ENCODE measurements at places on chromosomes 7 and 10.

GRCh38 chr7:41336455-41336952 lies 366.4 kb downstream of the INHBA start:
- DNase-seq: no peak

DNA sequence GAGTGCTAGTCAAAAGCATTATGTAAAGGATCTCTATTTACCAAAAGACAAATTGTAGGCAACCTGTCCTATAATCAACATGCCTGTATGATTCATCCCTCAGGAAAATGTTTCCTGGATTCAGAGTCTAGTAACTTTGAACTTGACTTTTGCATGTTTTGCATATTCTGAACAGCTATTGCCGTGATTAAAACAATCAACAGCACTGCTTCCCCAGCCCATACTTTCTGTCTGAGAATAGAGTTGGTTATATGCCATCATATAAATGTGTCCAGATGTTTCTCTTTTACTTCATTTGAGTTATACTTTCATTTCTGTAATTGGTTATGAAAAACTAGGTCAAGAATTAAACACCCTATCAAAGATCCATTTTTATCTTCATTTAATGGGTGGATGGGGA lies 83.5 kb downstream of the ZMYND11 start:
- no peak for DNase-seq

- no peak for DNase-seq
These were observed 20.2 kb downstream of the PLPP4 start for GRCh38 chr10:120477021-120477742.

DNA sequence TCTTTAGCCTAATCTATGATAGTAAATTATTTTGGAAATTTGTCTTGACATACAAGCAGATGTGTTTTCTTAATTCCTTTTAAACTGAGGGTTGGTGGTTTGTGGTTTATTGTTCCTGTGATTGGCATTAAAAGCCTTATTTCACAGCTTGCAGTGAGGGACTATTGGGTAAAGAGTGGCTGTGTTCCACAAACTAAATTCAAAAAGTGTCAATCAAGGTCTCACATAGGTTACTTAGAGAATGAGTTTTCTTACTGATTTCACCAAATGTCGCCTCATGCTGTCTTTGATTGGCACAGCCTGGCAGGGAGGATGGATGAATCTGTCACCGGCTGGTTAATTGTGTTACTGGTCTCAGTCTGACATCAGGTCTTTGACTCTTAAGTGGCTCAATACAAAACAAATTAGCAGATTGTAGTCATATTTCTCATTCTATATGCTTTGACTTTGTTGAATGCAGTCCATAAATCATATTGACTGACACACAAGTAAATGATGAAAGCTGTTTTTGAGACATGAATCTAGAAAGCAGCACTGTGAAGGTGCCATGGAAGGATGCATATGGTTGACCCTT lies 66.8 kb upstream of the CYP26C1 start:
- DNase-seq: no peak

GRCh38 chr10:43135656-43136055 lies 2.6 kb upstream of the CSGALNACT2 start:
- DNase-seq: no peak

- DNase-seq: no peak
These were observed 35.9 kb upstream of the AP5Z1 start for GRCh38 chr7:4739528-4739992.

DNA sequence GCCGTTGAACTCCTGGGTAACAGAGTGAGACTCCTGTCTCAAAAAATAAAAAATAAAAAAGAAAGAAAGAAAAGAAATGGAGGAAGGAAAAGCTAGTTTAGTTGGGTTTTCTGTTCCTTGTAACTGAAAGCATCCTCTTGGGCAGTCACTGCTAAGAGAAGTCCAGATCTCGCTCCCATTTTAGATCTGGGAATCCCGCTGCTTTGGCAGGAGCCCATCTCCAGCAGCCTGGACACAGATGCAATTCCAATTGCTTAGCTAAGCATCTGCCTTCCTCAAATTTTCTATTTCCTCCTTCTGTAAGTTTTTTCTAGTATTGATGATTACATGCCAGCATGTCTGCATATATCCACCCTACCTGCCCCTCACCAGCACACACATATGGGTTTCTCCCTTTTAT lies 54.1 kb downstream of the DENND2A start:
- DNase-seq: no peak

DNA sequence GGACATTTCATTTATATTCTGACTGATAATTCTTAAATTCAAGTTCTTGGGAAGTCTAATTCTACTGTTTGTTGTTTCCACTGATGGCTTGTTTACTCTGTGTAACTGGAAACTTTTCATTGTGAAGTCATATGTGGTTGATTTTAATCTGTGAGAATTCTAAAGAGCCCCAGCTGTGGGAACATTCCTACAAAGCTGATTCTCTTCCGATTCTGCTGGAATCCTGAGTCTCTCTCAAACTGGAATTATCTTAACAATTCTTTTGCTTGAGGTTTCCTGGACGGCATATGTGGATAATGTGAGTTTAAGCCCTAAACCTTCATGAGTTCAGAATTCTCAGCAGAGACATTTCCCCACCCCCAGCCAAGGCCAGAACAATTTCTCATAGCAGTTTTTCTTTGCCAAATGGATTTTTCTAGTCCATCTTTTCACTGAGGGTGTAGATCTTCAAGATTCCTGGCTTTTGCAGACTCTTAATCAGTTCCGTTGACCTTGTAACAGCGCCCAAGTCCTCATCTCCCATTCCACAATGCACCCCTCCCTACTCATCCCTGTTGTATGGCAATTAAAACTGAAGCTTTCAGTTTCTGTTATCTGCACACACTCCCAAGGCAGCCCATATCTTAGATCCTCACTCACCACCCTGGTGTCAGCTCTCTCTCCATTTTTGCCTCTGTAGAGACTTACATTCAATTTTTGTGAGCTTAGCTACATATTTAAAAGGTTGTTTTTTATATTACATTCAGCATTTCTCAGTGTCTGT lies 37.6 kb downstream of the GRM8 start:
- no peak for DNase-seq

DNA sequence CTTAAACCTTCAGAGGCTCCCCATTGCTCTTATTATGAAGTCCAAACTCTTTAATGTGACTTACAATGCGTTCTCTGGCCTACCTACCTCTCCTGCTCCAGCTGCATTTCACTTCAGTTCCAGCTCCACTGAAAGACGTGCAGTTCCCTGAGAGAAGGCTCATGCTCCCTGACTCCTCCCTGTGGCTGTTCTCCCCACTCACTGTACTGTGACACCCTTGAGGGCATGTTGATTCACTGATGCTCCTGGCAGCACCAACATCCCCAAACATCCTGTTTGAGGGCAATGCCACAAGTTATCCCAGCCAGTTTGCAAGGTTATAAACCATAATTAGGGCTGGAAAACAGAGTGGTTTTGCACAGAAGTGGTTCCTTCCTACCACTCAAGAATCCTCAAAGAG lies 111.2 kb downstream of the LSM5 start:
- no peak for DNase-seq

GRCh38 chr7:51472873-51473272 lies 156.3 kb upstream of the COBL start:
- no peak for DNase-seq

GRCh38 chr10:76388321-76389023 lies 957.0 kb downstream of the LRMDA start:
- no peak for DNase-seq

GRCh38 chr10:36494371-36494770 lies 631.0 kb upstream of the ANKRD30A start:
- no peak for DNase-seq

- DNase-seq: no peak
These were observed 11.7 kb downstream of the MAP3K8 start for GRCh38 chr10:30445711-30446110.

- DNase-seq: no peak
These were observed 16.2 kb downstream of the SLC16A12 start for GRCh38 chr10:89518876-89519842.

DNA sequence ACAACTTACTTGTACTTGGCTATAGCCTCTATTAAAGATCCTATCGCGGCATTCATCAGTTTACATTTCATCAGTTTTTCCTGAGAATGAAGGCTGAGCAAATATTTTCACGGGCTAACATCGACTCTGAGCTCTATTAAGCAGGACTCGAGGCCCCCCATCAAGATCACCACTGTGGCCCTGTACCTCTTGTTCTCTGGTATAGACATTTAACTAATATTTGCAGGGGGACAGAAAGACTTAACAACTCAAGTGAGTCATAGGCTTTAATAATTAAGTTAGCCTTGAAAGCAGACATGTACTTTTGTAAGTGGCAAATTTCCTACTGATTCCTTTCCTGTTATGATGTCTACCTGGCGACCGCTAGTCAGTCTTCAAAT lies 45.4 kb downstream of the DOCK4 start:
- no peak for DNase-seq

DNA sequence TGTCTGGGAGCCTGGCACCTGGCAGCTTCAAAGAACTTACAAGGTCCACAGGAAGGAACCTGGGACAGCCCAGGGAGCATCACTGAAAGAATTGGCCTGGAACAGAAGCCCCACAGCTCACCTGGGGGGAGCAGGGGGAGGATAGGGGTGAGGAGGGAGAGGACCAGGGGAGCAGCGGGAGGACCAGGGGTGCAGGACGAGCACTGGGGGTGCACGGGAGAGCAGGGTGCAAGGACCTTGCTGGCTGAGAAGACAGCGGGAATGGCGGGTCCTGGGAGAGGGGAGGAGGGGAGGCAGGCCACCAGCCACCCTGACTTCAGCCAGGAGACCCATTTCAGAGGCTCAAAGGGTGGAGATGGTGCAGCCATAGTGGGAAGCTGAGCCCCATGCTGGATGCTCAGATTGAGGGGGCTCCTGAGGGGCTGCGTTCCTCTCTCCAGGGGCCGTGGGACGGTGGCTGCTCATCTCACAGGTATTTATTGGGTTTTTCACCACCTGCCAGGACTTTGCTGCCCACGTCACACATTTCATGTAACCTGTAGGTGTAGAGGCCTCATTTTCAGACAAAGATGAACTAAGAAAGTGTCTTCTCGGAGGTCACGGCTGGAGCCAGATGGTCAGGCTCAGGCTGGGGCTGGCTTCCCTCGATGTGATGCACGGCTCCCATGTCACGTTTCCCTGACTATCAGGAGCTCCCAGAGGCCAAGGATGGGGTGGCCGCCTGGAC lies 110.1 kb downstream of the WDR37 start:
- DNase-seq: peak; percentile 19

GRCh38 chr7:121344093-121344492 lies 15.3 kb downstream of the WNT16 start:
- no peak for DNase-seq

DNA sequence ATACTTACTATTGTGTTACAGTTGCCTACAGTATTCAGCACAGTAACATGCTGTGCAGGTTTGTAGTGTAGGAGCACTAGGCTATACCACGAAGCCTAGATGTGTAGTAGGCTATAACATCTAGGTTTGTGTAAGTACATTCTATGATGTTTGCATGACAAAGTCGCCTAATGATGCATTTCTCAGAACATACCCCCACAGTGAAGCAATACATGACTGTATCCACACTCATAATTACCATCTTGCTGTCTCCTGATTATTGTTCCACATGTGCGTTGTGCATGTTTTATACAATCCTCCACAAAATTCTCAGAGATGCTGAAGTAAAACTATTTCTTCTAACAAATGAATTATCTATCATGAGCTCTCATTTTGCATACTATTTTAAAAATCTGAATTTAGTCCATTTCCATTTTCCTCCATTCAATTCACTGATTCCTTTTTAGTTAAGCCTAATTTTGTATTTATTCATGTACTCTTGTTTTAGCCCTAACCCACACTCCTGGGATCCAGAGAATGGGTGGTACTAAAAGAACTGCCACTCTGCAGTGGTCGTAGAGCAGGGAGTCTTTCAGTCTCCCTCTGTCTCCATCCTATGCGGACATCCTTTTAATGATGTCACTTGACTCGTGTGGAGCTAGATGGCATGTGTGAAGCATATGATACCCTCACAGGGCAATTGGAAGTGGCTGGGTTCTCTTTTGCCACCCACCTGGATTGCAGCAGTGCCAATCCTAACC lies 67.6 kb upstream of the CAV2 start:
- no peak for DNase-seq

DNA sequence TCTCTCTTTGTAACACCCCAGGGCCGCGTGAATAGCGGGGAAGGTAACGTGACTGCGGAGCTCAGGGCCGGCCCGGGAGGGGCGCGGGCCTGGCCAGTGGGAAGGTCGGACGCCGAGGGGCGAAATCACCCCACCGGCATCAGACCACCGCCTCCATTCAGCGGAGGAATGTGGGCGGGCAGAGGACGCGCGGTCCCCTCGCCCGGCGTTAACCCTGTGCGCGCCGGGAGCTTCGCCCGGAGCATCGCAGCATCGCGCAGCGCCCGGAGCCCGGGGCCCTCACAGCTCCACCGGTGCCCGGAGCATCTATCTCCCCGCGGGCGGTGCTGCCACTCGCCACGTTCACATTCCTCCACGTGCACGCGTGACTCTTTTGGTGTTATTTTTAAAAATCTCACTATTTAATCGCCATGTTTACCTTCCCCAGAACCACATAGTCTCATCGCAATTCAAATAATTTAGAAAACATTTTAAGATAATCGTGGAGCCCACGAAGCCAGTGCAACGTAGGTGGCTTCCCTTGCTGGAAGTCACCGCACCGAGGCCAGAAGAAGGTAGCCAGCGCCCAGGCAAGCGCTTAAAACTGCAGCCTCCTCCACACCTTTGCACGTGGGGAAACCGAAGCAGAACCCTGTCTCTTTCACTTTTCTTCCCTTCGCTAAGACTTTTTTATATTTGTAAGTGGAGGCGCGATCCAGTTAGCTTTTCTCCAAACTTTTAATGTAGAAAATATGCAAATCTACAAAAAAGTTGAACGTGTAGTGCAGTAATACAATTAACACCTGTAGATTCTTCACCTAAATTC lies 21.8 kb downstream of the FGFBP3 start:
- DNase-seq: no peak

- no peak for DNase-seq
These were observed 32.2 kb downstream of the ZRANB1 start for GRCh38 chr10:124974131-124974530.

- DNase-seq: no peak
These were observed 22.4 kb downstream of the KCNH2 start for GRCh38 chr7:150955519-150956394.

DNA sequence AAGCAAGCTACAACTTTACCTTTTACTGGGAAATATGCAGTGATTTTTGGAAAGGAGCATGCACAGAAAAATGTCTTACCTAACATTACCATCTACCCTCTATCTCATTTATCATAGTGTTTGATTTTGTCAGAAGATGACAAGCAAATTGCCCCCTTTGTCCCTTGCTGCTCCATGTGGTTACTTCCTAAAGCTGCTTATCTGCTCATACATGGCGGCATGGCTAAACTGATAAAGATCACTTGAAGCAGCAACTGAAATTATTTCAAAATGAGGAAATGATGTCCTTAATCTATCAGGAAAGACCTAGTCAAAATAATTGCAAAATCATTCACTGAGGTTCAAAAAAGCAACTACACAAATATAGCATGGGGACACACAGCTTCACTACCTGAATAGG lies 1198.5 kb upstream of the SORCS1 start:
- no peak for DNase-seq

- no peak for DNase-seq
These were observed 293.6 kb downstream of the CSTF2T start for GRCh38 chr10:51405580-51406351.

- no peak for DNase-seq
These were observed 30.6 kb downstream of the CYP2W1 start for GRCh38 chr7:1013581-1013980.

GRCh38 chr10:86659721-86660453 lies 5.5 kb downstream of the OPN4 start:
- DNase-seq: peak; percentile 76
